Right ventricle myocardium superior (tissue), 1 donor: ENCODE measurements at places on chromosomes 13 and 19. TPM values are rescaled to one million over a fixed set of nuclear protein-coding genes. Genes with fewer than 3 reads are reported as not detected.

Gene BBC3
- total RNA-seq: 3.8 TPM

Gene GPR12
- total RNA-seq: 0.13 TPM

- no peak for DNase-seq
Measured at GRCh38 chr19:43265664-43266025, 3.7 kb downstream of the PSG9 start.

GRCh38 chr19:48826606-48827020 lies 9.7 kb downstream of the HSD17B14 start:
- no peak for DNase-seq

Gene ZNF66
- total RNA-seq: 0.62 TPM

Gene ZNF728
- 4.1 TPM for total RNA-seq
